Type B pancreatic cell (in vitro differentiated cells): ENCODE measurements at places on chromosomes 5 and 9. TPM values are rescaled to one million over a fixed set of nuclear protein-coding genes. Genes with fewer than 3 reads are reported as not detected.
A peak's percentile ranks its signal among the peaks of the same experiment; 100 is the strongest.

GRCh38 chr9:124133727-124134126, 122.2 kb downstream of the LHX2 start:
- H3K4me1 ChIP-seq, result no peaks in the 10 kb centered on the region
- no peaks in the 10 kb centered on the region for H3K36me3 ChIP-seq
- no peak overlapping the region for H3K27ac ChIP-seq
- no peak for DNase-seq
- H3K4me3 ChIP-seq, result no peak overlapping the region
- H3K27me3 ChIP-seq, result peaks cover 36% of the 10 kb centered on the region

GRCh38 chr9:34611251-34611810, 566 bp downstream of the RPP25L start:
- peaks cover 23% of the 10 kb centered on the region for H3K4me1 ChIP-seq
- peak overlapping the region; percentile 93 for H3K4me3 ChIP-seq
- peaks cover 6% of the 10 kb centered on the region for H3K36me3 ChIP-seq
- no peak for DNase-seq
- no peaks in the 10 kb centered on the region for H3K27me3 ChIP-seq

DNA sequence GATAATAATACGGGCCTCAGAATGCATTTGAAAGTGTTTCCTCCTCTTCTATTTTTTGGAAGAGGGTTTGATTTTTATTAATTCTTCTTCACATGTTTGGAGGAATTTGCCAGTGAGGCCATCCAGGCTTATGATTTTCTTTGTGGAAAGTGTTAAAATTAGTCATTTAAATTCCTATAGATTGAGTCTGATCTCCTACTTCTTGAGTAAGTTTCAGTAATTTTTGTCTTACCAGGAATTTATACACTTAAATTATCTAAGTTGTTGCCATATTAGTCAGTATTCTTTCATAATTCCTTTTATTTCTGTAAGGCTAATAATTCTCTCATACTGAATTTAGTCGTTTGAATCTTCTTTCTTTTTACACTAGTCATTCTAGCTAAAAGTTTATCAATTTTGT, 25.2 kb upstream of the HAPLN1 start:
- H3K27me3 ChIP-seq, result no peaks in the 10 kb centered on the region
- DNase-seq, result no peak
- H3K27ac ChIP-seq, result no peak overlapping the region
- no peaks in the 10 kb centered on the region for H3K36me3 ChIP-seq

The CLTB gene
- 38.1 and 71.3 TPM in 2 replicates for total RNA-seq

The ZNG1F gene
- 8.7 and 15.8 TPM in 2 replicates for total RNA-seq
